ENCODE measurements at places on chromosomes 2 and 18.

DNA sequence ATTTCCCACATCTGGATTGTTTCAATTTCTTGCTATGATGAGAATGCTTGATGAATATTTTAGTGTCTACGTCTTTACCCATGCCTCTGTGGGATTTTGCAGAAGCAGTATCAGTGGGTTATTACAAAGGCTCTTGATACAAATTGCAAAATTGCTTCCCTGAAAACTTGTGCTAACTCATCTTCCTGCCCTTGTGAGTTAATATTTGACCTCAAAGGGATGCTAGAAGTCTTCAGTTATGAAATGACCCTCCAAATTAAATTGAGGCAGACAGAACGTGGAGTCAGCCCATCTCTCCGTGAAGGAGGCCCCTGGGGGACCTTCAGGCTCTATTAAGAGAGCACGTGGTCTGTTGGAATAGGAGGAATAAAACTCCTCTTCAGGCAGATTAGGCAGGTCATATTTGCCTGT, 239.2 kb upstream of the HS6ST1 start:
- DNase-seq, result no peak

GRCh38 chr2:176139661-176140512, 10.4 kb downstream of the HOXD8 start:
- DNase-seq, result no peak

DNA sequence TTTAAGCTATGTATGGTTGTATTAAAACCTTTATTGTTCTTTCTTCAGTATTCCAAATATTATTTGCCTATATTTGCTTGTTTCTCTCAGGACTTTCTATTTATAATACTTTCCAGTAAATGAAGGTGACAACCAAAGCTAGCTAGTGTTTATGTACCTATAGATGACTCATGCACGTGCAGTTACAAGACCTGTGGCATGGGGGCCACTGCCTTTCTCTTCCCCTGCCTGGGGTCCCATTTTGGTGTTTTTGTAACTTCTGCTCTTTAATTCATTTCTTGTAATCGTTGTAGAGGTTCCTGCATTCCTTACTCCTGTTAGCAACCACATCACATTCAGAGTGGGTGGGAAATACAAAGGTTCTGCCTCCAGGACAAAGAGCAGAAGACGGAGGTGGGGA, 364.6 kb downstream of the PTPRM start:
- no peak for DNase-seq

- DNase-seq, result no peak
Observed at GRCh38 chr2:45814951-45815621, 163.6 kb downstream of the PRKCE start.

DNA sequence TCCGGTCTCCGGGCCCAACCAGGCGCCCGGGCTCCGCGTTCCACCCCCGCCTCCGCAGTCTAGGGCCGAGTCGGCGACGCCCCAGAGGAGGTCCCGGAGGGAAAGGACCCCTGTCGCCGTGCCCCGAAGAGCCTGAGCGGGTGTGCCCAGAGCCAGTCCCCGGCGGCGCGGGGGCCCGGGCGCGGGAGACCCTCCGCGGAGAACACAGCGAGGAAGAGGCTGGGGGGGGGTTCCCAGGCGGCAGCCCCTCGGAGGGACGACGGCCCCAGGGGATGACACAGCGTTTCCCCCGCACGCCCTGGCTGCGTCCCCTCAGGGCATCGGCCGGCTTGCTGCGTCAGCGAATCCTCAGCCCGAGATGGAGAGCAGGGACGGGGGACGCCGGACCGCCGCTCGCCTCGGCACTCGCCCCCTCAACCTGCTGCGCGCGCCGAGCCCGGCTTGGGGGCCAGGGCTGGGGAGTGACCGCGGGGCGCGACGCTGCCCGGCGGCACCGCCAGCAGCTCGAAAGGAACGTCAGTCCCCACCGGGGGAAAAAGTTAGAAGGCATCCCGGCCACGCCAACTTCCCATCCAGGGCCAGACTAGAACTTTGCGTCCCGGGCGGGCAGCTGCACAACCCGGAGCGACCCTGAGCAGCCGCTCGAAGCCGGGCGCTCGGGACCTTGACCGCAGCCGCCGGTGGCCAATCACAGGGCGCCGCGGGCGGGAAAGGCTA, 711 bp downstream of the SFXN5 start:
- DNase-seq, result peak; percentile 29

- no peak for DNase-seq
Observed at GRCh38 chr18:60347526-60348045, 25.0 kb downstream of the MC4R start.

GRCh38 chr2:106845716-106846115, 40.3 kb downstream of the ST6GAL2 start:
- no peak for DNase-seq

GRCh38 chr2:119739580-119740255, 20.0 kb upstream of the PTPN4 start:
- DNase-seq, result no peak
